ENCODE measurements at places on chromosomes 7 and 10.

DNA sequence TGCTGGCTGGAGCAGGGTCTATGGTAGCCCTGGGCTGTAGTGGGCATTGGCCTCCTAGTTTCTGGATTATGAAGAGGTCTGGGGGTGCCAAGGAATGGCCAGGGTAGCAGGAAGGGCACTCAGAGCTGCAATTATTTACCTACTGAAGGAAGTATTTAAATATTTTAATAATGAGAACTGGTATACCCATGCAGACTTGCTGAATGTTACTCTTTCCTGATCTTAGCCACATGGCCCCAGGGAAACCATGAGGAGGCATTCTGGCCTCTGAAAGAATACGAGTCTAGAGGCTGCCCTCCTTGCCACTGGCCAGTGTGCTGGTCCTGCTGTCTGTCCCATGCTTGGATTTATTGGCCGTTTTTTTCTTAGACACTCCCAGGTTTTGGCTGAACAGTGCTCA, 599.7 kb downstream of the LRMDA start:
- no peak for DNase-seq

- DNase-seq = peak; percentile 15
These were observed 1.2 kb upstream of the GTPBP4 start for GRCh38 chr10:986881-987619.

DNA sequence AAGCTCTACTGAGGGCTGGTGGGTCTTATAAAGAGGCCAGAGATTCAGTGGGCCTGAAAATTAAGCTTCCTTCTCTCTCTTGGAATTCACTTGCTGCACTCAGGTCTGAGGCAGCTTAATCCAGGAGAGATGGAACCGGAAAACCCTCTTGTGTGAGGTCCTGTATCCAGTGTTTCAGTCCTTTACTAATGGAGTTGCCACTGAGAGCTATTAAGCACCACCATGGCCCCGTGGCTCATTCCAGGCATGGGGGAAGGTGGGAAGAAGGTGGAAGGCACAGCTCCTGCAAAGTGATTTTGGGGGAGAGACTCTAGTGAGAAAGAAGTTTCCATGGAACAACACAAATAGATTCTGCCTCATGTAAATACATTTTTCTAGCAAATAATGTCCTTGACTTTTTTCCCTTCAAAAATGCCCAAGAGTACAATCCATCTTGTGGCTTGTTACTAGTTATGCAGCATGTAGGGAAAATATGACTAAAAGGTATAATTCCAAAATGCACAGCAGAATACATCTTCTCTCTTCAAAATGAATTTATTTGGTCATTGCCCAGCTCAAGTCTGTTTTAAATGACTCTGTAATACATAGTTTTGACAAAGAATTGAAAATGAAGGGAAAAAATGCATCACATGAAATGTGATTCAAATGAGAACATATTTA, 46.7 kb upstream of the FOXI2 start:
- DNase-seq = no peak

GRCh38 chr10:92886334-92886961, 38.1 kb downstream of the EXOC6 start:
- no peak for DNase-seq

DNA sequence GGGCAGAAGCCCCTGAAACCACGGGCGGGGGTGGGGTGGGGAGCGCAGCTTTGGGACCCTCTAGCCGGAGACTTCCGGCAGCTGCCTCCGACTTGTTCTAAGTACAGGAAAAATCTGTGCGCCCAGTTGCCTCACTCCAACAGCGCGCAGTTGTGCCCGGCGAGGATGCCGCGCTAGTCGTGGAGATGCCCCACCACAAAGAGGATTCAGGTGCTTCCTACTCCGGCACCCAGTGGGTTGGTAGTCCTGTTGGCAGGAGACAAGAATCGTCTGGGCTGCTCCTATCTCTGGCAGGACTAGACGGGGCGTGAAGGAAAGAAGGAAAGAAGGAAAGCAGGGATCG, 465 bp upstream of the NPY start:
- DNase-seq = no peak

- no peak for DNase-seq
These were observed 43.9 kb upstream of the BMS1 start for GRCh38 chr10:42738679-42739078.

DNA sequence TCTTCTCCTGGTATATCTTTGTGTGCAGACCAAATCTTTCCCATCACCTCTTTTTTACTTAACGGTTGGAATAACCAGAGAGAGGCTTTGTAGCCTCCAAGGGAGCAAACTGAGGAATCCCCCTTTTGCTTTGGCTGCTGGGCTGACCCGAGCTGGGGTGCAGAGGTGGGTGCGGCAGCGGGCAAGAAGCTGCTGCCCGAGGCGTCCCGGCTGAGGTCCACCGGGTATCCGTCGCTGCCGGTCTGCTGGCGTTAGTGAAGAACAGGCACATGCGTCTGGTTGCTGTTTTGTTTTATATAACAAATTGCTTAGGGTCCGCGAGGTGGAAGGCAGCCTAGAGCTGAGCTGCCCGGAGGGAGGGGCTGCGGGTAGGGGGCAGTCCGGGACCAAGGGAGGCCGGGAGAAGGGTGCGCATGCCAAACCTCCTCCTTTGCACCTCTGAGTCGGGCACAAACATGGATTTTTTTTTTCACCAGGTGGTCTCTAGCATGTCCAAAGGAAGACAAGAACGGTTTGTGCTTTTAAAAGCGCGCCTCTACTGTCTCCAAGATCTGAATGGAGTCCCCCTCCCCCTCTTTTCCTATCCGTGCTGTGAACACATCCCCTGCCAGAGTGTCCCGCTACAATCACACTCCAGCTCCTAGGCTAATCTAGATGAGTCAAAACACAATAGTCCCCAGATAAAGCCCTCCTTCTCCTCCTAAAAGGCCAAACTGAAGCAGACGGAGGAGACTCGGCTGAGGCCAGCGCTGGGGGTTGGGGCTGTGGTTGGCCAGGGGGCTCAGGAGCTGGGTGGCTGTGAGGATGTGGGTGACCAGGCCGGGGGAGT, 6.8 kb upstream of the GATA3 start:
- no peak for DNase-seq

DNA sequence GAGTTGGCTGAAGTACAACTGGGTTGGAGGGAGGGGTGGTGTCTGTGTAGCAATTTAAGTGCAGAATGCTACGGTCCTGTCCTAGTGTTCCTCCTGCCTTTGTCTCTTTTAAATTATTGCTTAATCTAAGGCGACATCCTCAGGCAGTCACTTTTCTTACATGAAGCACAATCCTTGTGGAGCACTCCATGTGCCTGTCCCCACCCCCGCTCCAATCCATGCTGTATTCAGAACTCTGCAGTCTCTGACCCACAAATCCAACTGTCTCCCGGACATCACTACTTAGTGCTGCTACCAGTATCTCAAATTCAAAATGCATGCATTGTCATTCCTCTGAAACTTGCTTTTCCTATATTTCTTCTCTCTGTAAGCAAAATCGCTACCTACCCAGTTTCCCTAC, 91.4 kb upstream of the FAM133B start:
- no peak for DNase-seq

DNA sequence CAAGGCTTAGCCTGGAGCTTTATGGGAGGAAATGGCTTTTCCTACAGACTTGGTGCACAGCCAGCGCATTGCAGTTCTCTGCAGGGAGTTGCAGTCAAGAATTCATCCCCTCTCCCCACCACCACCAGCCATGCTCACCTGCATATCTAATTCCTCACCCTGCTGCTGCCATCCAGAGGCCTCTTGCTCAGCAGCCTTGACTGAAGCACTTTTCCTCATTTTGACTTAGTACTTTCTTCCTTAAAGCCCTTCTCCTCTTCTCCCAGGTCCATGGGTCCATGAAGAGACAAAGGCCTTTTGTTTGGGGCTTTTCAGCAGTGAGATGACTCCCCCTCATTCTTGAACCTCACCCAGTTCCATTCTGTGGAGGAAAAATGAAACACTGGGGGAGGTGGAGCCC, 39.7 kb upstream of the GPR141 start:
- DNase-seq = no peak

GRCh38 chr7:27184337-27185012, 557 bp downstream of the HOXA11 start:
- no peak for DNase-seq

DNA sequence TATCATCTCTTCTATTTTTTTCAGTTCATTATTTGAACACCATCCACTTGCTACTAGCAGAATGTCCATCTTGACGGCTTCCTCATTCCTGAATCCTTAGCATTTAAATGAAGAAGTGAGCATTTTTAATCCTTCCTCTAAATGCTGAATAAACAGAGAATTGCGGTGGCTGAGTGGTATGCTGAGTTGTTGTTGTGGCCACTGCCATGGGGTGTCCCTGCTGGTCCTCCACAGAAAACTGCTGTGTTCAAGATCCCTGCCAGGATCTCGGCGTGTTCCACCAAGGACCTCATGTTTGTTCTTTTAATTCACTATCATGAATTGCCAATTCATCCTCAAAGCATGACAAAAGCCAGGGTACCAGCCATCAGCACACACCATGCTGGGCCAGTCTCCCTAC, 48.9 kb upstream of the HABP2 start:
- no peak for DNase-seq

- no peak for DNase-seq
These were observed 285.1 kb upstream of the SP8 start for GRCh38 chr7:21071561-21072501.

- DNase-seq = no peak
These were observed 207.8 kb upstream of the MGMT start for GRCh38 chr10:129259128-129259815.

- DNase-seq = no peak
These were observed 73.0 kb upstream of the CTTNBP2 start for GRCh38 chr7:117946151-117946633.

- no peak for DNase-seq
These were observed 11.9 kb downstream of the MYO1G start for GRCh38 chr7:44966731-44967538.

DNA sequence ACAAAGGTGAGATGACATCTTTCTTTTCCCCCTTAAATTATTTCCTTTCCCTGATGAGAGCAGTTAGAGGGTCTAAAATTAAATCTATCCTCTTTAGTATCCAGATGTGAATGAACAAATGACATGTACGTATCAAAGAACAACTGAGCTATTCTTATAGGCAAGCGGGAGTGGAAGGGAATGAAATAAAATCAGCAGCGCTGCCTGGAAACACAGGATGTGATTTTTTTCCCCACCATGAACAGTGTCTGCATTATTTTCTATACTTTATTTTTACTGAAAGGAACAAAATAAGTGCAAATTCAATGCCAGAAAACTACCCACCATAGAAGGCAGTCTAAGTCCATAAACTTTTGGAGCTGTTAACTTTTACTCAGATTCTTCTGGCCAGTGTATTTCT, 40.6 kb downstream of the SLC26A4 start:
- no peak for DNase-seq

DNA sequence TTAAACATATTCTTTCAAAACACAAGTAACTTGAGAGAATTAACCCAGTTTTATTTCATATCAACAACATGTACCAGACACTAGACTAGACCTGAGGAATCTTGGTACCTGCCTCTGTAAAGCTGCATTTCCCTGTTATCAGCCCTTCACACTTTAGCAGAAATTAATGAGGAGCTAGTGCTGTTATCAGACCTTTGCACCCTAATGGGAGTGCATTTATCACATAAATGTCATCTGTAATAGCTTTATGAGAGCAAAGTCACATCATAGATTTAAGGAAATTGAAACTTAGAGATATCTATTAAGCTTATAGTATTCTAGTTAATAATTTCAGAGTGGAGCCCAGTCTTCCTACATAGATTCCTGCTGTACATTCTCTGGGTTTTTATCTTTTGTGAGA, 270.4 kb upstream of the YAE1 start:
- DNase-seq = no peak

DNA sequence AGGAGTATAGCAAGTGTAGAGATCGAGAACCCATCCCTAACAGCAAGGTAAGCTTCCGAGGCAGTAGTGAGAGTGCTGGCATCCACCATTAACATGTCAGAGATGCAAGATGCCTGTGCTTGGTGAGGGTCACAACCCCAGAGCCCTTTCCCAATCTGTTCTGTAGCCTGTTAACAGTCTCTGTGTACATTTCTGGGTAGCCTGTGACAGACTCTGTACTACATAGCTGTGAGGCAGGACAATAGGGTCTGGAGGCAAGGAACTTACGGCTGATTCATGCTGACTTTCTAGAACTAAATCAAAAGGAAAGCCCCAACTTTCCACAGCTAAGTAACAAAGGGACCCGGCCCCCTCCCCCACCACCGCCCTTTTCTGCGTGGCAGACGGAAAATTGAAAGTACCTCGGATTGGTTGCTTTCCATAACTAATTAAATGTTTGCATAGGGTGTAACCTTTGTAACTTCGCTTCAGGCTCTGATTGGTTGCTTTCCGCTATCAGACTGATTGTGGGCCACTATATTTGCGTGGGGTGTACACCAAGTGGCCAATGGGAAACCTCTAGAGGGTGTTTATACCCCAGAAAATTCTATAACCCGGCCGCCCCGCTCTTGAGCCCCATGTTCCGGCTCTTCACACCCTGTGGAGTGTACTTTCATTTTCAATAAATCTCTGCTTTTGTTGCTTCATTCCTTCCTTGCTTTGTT, 1.4 kb upstream of the TMEM168 start:
- DNase-seq = no peak

DNA sequence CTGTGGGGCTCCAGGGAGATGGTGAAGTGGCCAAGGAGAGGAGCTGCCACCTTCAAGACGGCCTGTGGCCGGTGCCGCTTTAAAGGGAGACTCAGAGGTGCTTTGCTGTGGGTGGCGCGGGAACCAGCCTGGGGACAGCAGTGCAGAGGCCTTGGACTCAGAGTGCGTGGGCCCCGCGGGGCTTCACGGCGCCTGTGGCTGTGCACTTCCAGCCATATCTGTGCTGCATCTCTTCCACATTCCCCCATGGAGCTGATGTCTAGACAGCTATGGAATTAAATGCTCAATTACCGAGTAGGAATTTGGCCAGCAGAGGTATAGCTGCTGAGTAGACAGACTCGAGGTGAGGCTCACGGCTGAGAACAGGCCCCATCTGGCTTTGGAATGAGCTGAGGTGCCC, 41.7 kb downstream of the HTRA1 start:
- DNase-seq = no peak

GRCh38 chr10:15605740-15606369, 113.9 kb downstream of the ITGA8 start:
- no peak for DNase-seq

DNA sequence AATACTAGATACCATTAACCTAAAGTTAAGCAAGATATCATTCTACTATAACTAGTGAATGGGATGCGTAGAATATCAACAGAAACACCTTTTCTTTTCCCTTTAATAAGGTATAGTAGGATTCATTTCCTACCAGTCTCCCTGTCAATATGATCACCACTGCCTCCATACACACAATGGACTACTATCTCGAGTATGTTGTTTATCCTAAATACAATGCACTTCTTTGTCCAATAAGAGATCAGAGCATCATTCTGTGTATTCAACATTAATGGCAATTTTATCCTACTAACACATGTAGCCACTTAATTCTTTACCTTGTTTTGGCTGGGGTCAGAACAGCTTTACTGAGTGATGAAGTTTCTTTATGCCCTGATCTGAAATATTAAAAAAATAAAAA, 276.3 kb downstream of the TFEC start:
- no peak for DNase-seq

DNA sequence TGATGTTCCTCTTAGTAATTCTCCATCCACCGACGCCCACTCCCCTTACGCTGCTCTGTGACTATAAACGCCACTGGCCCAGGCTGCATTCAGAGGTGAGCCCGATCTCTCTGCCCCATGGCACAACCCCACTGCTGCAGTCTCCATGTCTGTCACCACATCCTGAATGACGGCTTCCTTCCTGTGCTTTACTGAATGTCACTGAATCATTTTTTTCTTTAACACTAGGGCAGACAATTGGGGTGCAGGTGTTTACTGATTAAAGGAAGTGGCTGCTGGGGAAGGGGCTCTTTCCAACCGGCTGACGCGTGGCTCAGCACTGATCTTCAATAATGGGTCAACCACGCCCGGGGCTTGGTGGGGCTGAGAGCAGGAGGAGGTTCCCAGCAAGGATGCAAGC, 208.3 kb downstream of the USP6NL start:
- DNase-seq = no peak
